Suppressor macrophage treated with lipopolysaccharide for 1 hour (primary cell): ENCODE measurements at places on chromosomes 1 and 21.

- DNase-seq = no peak
These were observed 69.9 kb upstream of the MARK1 start for GRCh38 chr1:220457957-220458609.

DNA sequence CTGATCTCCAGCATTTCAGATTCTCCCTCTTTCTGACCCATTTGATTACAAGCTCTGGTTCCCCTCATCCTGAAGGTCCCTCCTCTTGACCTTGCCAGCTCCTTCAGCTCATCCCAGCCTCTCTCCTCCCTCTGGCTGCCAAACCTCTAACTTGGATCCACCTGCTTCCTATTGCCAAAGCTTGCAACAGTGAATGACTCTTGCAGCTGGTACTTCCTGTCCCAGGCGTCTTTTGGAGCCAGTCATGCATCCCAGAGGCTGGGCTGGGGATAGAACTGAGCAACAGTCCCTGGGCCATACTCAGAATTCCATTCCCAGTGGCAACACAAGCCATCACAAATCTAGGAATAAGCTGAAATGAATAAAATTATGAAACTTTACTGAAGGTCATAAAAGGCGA, 27.7 kb upstream of the SPOCD1 start:
- peak; percentile 41 for DNase-seq

DNA sequence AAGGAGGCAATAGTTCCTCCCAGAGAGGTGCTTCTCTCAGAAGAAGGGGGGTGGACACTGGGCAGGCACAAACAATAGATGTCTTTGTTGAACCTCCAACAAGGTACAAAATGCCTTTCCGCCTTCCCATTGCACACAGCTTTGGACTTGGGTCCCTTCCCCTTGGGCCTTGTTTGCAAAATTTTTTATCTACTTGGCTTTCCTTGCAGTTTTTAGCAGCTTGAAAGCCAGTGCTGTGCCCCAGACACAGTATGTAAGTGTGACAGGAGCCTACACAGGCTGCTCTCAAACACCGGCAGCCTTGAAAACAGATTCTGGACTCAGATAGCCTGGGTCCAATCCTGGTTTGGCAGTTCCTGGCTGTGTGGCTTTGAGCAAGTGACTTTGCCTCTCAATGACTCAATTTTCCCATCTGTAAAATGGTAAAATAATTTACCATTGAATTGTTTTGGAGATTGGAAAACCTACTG, 43.0 kb downstream of the ELAPOR1 start:
- DNase-seq = no peak

DNA sequence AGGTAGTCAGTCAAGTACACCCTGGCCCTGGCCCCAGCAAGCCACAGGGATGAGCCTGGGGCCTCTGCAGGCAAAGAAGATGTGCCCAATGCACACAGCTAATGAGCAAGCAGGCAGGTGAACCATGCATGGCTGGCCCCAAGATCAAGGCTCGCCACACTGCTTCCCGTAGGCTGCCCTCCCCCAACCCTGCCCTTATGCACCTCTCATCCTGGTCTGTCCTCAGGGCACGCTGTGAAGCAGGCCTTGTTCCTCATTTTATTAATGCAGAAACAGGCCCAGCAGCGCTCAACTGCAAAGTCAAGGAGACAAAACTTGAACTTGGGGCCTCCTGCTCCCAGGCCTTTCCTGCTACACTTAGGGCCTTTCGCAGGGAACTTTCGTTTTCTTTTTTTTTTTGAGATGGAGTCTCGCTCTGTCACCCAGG, 35.6 kb upstream of the ID3 start:
- no peak for DNase-seq

DNA sequence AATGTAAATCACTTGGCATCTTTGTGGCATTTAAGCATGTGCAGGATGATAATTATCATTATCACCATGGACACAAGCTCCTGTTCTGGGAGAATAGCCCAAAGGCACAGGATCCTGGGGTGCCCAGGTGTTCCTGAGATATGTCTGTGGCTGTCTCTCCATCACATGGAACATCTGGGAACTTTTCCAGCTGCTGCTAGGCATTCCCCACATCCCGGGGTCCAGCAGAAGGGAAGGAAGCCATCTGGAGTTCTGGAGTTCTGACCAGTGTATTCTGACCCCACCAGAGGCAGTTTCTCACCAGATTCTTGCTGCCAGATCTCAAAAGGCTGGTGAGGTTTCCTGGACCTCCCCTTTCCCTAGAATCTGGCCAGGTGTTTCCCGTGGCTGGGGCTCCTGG, 259.7 kb upstream of the VAMP3 start:
- no peak for DNase-seq

DNA sequence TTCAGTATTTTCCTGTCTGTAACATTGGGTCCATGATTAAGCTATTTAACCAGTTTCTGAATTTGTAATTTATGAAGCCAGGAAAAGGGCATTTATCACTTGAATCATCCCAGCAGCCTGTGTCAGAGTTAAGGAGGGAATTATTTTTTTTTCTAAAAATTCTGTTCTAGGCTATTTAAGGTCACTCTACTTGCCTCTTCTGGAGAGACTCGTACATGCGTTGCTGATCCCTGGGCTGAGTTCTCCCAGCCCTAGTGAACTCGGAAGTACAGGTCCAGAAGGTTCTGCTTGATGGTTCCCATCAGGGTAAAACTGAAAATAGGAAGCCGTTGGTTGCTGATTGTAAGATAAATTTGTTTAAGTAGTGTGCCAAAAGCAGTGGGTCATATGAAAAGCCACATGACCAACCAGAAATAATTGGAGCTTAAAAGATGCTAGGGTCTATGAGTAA, 90.7 kb downstream of the GPR88 start:
- DNase-seq = no peak

DNA sequence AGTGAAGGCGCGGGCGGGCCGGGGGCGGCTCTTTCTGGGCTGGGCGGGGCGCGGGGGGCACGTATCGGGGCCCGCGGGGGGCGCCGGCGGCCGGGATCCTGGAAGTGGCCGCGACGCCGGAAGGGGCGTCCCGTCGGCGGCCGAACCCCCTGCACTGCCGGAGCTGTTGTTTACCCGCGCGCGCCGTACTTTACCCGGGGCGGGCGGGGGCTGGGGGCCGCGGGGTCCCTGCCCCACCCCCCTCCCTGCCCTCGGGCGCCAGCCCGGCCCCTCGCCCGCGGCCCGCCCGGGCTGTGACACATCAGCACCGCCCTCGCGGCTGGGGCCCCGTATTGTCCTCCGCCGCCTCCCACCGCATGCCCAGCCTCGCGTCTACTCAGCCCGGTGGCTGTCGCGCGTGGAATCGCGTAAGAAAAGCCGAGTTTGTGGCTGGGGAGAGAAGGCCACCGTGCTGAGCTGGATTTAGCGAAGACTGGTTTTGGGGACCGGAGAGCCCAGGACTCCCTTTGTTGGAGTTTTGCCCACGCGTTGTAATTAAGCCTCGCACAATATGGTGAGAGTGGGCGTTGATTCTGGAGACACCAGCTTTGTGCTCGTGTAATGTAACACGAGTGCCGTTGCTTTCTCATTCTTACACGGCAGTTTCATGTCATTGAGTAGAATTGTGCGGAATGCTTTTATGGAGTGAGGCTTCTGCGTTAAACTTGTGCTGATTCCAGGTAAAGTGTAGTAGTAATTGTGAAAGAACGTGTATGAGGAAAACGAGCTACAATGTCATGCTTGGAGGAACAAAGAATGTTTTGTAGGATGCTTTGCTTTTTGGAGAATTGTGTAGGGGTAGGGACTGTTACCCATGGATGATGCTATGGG, 559 bp downstream of the BACH1 start:
- DNase-seq = peak; percentile 90

DNA sequence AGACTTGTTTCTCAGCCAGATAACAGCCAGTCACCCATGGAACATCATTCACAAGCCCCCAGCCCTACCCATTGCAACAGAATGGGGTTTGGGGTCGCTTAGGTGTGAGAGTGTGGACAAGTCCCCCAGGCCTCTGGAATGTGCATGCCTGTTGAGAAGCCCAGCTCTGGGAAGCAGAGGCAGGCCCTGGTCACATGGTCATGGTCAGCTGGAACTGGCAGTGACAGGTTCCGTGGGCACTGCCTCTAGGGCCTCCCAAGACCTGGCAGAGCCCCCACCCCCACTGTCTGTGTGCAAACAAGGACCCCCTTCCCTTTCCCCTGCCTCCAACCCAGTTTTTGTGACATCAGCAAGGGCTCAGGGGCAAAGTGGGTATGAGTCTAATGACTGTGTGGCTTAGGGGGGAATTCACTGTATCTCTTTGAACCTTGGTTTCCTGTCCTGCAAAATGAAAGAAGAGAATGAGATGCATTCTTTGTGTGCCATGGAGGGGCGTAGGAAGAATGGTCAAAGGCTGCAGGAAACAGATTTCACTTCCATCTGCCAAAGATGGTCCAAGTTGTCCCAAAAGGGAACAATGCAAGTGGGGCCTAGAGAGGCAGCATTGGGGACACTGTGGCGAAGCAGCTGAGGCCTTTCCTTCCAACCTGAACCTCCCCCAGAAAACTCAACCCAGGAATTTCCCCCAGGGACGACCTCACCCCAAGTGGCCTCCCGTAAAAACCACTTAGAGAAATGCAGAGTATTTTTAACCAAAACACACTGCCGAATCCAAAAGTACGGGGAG, 34.7 kb upstream of the SELENON start:
- no peak for DNase-seq

DNA sequence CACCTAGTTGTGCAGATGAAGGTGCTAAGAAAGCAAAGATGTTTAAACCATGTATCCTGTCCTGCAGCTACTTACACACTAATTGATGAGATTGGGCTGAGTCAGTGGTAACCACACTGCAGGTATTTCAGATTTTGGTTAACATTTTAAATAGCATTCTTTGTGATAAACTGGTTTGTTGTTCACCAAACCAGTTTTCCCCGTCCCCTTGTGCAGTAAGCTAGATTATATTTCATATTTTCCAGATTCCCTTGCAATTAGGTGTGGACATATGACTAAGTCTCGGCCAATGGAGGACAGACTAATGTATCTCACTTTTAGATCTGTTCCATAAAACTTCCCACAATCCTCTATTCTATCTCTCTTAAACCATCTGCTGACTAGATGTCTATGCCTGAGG, 320.4 kb downstream of the RWDD3 start:
- DNase-seq = no peak

DNA sequence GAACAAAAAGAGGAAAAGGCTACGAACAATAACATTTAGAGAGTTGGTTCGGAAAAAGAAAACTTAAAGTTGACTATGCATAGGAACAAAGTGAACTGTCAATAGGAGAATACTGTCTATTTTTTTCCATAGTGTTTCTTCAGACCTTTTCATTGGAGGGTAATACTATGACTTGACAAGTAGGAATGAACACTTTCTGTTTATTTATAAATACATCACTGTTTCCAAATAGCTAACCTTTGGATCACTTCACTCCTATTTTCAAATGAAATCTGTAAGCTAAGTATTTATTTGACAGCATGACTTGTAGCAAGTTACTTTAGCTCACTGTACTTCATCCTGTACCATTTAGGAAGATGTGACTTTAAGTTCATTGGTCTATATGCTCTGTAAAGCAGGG, 221.3 kb downstream of the COL24A1 start:
- no peak for DNase-seq

GRCh38 chr1:177448652-177449357, 278.0 kb downstream of the BRINP2 start:
- no peak for DNase-seq

- DNase-seq = no peak
These were observed 310.6 kb downstream of the NPHP4 start for GRCh38 chr1:5681654-5682053.

- DNase-seq = no peak
These were observed 24.0 kb upstream of the DIRAS3 start for GRCh38 chr1:68074472-68074871.

- no peak for DNase-seq
These were observed 69.0 kb downstream of the IGSF21 start for GRCh38 chr1:18176619-18177018.

DNA sequence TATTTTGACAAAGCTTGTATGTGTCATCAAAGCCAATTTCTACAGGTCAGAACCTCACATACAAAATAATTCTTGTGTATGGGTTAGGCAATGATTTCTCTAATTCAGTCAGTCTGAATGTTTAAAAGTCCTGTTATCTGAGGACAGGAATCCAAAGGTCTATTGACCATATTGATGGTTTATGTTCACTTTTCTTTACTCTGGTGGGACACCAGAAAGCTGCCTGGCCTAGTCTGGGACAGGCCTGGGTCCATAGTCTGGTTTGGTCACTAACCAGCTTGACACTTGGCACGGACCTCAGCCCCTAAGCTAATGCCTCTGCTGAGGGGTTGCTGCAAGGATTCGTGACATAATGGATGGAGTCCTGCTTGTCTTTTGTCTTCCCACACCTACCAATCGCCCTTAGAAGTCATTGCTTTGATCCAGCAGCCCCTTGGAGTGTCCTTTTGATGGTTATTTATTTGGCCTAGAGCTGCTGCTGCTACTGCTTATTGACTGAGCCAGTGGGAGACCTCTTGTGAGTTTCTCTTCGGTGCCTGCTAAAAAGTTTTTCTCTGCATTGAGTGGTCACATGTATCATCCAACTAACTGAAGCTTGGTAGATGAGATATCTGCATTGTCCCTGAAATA, 15.7 kb downstream of the IFNAR2 start:
- DNase-seq = no peak

DNA sequence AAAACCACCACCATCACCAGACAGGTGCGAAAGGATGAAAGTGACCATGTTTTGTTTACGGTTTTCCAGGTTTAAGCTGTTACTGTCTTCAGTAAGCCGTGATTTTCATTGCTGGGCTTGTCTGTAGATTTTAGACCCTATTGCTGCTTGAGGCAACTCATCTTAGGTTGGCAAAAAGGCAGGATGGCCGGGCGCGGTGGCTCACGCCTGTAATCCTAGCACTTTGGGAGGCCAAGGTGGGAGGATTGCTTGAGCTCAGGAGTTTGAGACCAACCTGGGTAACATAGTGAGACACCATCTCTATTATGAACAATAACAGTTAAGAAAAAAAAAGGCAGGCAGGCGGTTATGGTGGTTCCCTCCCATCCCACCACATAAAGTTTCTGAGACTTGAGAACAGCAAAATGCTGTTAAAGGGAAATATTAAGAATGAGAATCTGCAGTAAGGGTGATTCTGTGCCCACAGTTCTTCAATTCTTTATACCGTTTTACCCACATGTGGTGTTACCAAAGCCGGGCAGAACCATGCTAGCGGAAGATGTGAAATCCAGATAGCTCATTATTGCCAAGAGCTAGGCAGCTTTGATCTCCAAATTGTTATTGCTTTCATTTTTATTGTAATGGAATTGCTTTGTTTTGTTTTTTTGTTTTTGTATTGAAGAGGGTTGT, 34.5 kb upstream of the TDRD10 start:
- no peak for DNase-seq

GRCh38 chr1:151326619-151327222, 495 bp downstream of the PI4KB start:
- DNase-seq = peak; percentile 92

- no peak for DNase-seq
These were observed 178.8 kb downstream of the FGGY start for GRCh38 chr1:59475737-59476136.

DNA sequence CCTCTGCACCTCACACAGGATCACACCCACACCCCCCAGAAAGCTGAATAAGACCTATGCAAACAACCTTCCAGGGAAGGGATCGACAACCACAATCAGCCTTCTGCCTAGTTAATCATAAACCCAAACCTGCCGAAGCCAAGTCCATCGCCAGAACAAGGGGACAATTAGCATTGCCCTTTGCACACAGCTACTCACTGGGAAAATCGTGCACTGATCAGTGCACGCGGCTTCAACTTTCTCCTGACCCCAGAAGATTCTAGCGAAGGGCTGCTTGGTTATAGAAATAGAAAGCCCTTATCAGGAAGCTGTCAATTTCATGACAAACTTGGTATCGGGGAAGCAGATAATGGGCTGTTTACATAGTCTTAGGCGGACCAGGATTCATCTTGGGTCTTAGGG, 29.5 kb downstream of the RUNX1 start:
- no peak for DNase-seq
